ENCODE measurements at places on chromosomes 13 and 19. TPM values are rescaled to one million over a fixed set of nuclear protein-coding genes. Genes with fewer than 3 reads are reported as not detected.

The IL4I1 gene
- 0.23 TPM for total RNA-seq

The ZNF100 gene
- 13.6 TPM for total RNA-seq

The TSEN34 gene
- total RNA-seq, result 30.2 TPM

The FUT2 gene
- 0.46 TPM for total RNA-seq

The FCGBP gene
- total RNA-seq, result 3.0 TPM

The CCDC70 gene
- total RNA-seq, result not detected

The SIAH3 gene
- 5.3 TPM for total RNA-seq

The C5AR1 gene
- 0.46 TPM for total RNA-seq

The MAP1S gene
- 29.5 TPM for total RNA-seq

The HSD11B1L gene
- total RNA-seq, result 39.9 TPM

The ZNF350 gene
- total RNA-seq, result 14.8 TPM

The MEIOSIN gene
- total RNA-seq, result not detected

The ZNF135 gene
- total RNA-seq, result 13.4 TPM

The SHC2 gene
- 21.0 TPM for total RNA-seq

The ZNF177 gene
- 8.1 TPM for total RNA-seq

The INSL3 gene
- total RNA-seq, result not detected

The CACNA1A gene
- total RNA-seq, result 53.7 TPM

The PDS5B gene
- 141 TPM for total RNA-seq

The ALKBH6 gene
- total RNA-seq, result 13.6 TPM

The CFD gene
- 1.6 TPM for total RNA-seq

The HSD17B14 gene
- 5.3 TPM for total RNA-seq

The NOTCH3 gene
- 16.6 TPM for total RNA-seq

The CCL25 gene
- total RNA-seq, result not detected

The ZNF20 gene
- 8.5 TPM for total RNA-seq

The MAMSTR gene
- total RNA-seq, result 1.6 TPM

The EPSTI1 gene
- 3.0 TPM for total RNA-seq

The GPR183 gene
- total RNA-seq, result 3.2 TPM

The B3GNT8 gene
- not detected for total RNA-seq

The SIGLEC12 gene
- not detected for total RNA-seq

The ZNF441 gene
- total RNA-seq, result 35.8 TPM

The NLRP4 gene
- total RNA-seq, result under 0.01 TPM

The CBY2 gene
- not detected for total RNA-seq

The KLK3 gene
- total RNA-seq, result not detected

The EDNRB gene
- total RNA-seq, result 169 TPM

The IGFL2 gene
- 0.92 TPM for total RNA-seq

The CHST8 gene
- 6.7 TPM for total RNA-seq

The KRTDAP gene
- total RNA-seq, result not detected

The CGB8 gene
- not detected for total RNA-seq

The SULT2A1 gene
- not detected for total RNA-seq

The PRTN3 gene
- 1.8 TPM for total RNA-seq

The HSPB6 gene
- 0.23 TPM for total RNA-seq

The UBE2S gene
- 43.4 TPM for total RNA-seq

The ZNF681 gene
- total RNA-seq, result 20.1 TPM

The ERICH6B gene
- not detected for total RNA-seq

The VN1R2 gene
- total RNA-seq, result not detected

All from diencephalon (tissue), 1 donor.